Activated CD8-positive, alpha-beta memory T cell treated with anti-CD3 and anti-CD28 coated beads for 1 hour (primary cell): ENCODE measurements at places on chromosomes 5 and 9.

GRCh38 chr5:42583322-42583721 lies 160.1 kb downstream of the GHR start:
- no peak for DNase-seq

DNA sequence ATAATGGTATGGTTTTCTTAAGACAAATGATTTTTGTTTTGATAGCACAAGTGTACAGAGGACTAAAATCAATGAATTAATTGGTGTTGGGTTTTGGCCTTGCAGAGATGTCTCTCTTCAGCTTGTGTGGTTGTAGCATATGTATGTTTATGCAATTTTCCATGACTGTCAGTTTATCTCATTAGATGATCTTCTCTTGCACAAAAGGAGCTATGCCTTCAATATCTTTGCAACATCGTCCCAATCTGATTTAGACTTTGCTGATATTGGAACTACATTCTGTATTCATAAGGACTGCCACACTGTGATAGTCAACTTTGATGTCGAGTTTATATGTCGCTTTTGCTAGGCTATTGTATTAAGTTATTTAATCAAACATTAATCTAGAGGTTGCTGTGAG lies 140.0 kb upstream of the TAF11L2 start:
- no peak for DNase-seq

GRCh38 chr5:173968154-173968797 lies 20.7 kb upstream of the C5orf47 start:
- DNase-seq, result no peak

DNA sequence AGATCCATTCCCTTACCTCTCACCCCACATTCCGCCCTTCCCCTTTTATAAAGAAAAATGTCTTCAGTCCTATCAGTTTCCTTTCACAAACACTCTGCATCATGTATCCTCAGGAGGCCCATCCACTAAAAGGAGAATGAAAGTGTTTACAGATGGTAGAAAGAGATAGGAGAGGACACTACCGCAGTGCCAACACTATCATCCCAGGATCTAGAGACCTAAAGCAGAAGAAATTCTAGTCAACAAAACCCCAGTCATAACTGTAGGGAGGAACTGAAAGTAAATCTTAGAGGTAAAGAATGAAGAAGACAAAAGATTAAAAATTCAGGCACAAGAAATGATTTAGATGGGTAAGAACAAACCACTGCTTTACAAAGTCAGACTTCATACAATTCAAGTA lies 114.1 kb downstream of the MLLT3 start:
- DNase-seq, result no peak

DNA sequence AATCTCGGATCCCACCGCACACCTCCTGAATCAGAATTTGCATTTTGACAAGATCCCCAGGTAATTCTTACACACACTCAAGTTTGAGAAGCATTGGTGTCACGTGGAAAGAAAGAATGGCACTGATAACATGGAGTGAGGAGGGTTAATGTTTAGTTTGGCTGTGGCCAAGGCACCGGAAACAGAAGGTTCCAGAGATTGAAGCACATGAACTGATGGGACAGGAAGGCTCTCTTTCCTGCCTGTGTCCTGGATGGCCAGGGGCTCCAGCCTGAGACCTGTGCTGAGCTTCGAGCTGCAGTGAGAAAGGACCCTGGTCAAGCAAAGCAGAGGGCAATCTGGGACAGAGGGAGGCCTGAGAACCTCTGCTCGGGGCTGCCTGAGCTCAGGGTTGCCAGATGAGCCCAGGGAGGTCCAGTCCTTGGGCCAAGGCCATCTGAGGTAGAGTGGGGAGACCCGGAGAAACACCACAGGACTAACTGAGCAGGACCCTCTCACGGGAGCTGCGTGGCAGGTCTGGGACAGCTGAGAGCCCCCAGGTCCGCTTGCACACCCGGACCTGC lies 27.3 kb downstream of the AFAP1L1 start:
- DNase-seq, result no peak

- no peak for DNase-seq
Observed at GRCh38 chr5:1004461-1005248, 3.9 kb upstream of the NKD2 start.

GRCh38 chr9:136143215-136144001 lies 24.7 kb upstream of the TMEM250 start:
- DNase-seq, result no peak

DNA sequence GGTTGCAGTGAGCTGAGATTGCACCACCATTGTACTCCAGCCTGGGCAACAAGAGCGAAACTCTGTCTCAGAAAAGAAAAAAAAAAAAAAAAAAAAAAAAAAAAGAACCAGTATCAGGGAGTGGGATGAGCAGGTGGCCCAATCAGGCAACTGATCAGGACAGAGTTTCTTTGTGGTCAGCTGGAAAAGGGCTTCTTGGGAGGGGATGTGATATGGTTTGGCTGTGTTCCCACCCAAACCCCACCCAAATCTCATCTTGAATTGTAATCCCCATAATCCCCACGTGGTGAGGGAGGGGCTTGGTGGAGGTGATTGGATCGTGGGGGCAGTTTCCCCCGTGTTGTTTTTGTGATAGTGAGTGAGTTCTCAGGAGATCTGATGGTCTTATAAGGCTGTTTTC lies 4.7 kb upstream of the GCNT1 start:
- no peak for DNase-seq

GRCh38 chr9:97550386-97550785 lies 48.9 kb downstream of the TMOD1 start:
- DNase-seq, result no peak

- no peak for DNase-seq
Observed at GRCh38 chr9:33241298-33241697, 1.3 kb downstream of the SPINK4 start.

GRCh38 chr5:89435347-89435746 lies 552.4 kb upstream of the MEF2C start:
- DNase-seq, result no peak

DNA sequence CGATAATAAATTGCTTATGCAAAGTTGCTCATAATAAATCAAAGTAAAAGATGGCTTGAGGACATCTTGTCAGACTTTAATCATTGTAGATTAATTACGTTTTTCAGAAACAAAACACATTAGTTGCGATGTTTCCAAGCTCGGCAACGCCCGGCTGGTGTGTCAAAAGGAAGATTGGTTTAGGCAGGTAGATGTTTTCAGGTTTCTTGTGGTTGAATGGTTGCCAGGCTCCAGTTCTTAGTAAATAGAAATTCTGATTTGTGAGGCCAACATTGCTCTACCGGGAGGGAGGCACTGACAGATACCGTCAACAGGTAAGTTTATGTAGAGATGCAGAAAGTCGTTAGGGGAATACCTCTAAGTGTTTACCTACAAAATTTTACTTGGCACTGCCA lies 280.3 kb downstream of the NPR3 start:
- no peak for DNase-seq

- no peak for DNase-seq
Observed at GRCh38 chr5:18546591-18546990, 912.3 kb downstream of the TAF11L14 start.
